EH (cell line): ENCODE measurements at places on chromosomes 12 and 14.

GRCh38 chr12:115004470-115005146 is 320.6 kb upstream of the TBX3 start:
- peak; percentile 20 for DNase-seq

- DNase-seq: no peak
These were observed 6.9 kb downstream of the LMO3 start for GRCh38 chr12:16599081-16599480.

GRCh38 chr14:31760277-31760676 is 199.1 kb downstream of the NUBPL start:
- DNase-seq: no peak

DNA sequence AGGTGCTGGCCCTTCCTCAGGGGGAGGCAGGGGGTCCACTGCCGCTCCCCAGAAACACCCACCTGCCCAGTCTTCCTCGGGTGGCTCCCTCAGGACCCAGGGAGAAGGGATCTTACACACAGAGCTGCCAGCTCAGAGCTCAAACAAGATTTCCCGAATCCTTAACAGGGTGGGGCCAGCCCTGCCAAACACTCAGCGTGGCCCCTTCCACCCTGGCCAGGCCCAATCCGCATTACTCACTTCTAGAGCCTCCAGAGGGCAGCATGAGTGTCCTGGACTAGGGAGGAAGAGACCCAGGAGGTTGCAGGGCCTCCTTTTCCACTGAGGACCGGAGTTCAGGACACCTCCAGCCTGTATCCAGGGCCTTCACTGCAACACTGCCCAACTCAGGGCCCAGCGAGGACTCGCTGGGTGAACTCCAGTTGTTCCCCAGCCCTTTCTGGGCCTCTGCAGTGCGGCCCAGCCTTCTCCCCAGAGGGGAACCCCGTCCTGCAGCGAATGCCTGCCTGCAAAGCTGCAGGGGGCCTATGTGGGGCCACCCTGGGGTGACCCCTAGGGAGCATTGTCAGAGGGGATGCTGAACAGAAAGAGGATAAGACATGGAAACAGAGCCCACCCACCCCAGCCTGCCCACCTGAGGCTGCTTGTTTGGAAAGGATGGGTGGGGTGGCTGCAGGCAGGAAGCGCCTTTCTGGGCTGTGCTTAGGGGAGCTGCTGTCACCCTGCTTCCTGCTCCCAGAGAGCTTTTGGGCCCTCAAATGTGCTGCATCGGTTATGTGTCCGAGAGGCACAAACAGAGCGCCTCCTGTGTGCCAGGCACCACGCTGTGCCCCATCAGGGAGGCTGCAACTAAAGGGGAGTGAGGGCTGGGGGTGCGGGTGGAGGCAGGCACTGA is 43.8 kb downstream of the CCNK start:
- DNase-seq: peak; percentile 71

DNA sequence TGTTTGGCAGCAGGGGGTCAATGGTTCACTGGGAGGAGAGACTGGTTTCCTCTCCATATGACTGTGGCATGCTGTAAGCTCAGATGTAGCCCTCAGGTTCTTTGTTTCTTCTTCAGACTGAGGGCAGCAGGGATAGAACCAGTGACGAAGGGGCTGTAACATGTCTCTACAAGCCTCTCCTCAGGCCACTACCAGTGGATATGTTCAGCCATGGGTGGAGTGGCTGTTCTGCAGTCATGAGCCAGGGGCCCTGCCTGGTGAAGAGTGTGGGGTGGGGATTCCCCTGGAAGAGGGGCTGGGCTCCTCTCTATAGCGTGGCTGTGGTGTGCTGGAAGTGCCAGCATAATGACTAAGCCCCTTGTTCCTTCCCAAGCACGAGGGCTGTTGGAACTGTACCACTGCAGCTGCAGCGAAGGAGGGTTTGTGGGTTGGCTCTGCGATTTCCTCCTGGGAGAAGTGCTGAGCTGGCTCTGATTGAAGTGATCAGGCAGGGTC is 55.8 kb downstream of the CMAS start:
- peak; percentile 60 for DNase-seq

- DNase-seq: no peak
These were observed 8.9 kb downstream of the RNASE11 start for GRCh38 chr14:20578784-20579502.

DNA sequence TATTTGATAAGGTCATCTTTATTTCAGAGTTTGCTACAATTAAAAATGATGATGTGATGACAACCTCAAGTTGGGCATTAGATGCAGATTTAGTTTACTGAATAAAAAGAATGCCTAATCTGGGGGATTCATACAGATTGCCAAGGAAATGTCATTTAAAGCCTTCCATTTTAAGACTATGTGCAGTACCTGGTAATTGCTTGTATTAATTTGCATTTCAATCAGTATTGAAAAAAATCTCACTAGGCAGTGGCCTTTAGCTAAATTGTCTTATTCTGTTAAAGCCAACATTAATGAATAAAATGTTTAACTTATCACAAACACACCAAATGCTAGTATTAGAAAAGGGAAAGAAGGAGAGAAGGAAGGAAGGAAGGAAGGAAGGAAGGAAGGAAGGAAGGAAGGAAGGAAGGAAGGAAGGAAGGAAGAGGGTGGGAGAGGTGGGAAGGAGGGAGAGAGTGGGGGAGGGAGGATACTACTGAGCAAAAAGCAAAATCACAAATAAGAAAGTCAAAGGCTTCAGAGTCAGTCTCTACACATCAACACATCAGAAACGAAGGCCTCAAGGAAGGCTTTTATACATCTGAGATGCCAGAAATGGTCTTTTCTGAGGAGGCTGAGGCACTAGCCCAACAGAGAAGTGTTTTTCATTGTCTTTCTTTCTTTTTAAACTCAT is 271.1 kb upstream of the CLEC14A start:
- DNase-seq: no peak

DNA sequence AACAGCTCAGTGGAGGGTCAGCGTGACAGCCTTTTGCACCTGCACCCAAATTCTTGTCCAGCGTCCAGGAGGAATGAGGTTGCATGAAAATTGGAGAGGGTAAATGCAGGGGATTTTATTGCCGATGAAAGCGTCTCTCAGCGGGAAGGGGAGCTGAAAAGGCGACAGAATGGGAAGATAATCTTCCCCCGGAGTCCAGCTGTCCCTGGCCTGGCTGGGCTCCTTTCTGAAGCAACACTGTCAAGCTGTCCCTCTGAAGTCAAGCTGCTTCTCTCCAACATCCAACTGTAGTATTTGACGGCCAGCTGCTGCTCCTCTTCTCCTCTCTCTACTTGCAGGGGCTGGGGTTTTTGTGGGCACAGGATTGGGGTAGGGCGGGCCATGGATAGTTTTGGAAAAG is 32.7 kb downstream of the NOPCHAP1 start:
- no peak for DNase-seq

DNA sequence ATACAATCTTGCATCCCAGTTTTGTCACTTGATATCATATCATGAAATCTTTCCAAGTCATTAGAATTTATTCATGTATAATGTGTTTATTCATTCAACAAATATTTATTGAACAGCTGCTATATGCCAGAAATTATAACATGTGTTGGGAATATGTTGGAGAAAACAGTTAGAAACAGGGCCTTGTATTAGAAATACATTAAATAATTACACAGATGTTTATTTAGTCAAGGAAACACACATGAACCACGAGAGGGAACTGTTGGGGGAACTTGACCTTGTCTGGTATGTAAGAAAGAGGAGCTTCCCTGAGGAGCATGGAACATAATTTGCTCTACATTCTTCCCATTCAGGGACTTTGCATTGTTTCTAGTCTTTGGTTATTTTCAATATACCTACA is 191.7 kb upstream of the FRMD6 start:
- DNase-seq: peak; percentile 38

DNA sequence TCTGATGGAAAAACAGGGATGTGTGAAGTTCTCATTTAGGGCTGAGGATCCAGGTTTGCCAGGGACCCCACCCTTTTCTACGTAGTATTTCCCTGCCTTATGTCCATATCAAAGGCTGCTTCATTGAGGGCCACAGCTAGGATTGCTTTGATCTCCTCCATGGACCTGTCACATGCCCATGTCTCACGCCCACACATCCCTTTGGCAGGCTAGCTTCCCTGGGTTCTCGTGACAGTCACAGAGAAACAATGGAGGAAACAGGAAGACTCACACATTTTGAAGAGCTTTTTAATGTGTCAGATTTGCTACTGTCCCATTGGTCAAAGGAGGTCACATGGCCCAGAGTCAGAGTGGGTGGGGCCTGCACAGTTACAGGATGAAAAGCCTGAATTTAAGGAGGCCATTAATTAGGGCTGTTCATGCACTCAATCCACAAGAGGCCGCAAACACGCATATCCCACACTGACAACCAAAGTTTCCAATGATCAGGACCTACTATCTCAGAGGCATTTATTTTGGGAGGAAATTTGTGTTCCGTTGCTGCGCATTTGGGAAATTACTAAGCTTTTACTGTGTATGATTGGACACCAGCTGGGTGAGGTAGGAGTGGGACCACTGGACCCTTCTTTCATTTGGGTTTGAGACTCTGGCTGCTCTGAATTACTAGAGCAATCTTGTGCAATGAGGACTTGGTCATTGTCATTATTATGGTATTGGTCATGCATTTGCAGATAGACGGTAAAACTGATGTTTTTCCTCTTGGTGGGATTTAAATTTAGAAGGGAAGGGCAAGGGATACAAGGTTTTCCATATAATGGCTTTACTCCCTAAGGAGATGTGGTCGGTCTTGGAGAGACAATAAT is 266.2 kb downstream of the KTN1 start:
- DNase-seq: peak; percentile 26

DNA sequence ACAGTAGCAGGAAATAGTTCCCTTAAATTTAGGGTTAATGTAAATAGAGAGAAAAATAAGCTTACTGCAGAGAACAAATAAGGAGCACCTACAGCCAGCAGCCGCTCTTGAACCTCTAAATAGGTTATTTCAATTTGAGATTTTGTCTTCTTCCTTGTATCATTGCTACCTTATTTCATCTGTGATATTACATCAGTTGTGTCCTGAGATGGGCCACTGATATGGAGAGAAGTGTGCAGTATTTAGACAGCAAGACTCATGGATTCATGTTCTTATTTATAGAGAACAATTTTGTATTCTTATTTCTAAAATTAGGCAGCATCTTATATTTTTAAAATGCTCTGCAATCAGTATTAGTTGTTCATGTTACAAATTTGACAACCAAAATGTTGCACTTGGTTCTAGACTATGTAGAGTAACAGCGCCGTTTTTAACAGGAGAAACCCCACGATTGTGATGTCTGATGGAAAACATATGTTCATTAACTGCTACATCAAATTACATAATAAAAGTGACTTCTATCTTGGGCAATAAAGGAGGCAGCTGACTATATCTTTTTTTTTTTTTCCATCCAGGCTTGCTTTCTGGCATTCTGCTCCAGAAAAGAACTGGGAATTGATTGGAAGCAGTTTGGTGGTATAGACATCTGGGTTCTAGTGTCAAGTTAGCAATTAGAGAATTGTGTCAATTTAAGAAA is 117.9 kb downstream of the CAND1 start:
- no peak for DNase-seq

GRCh38 chr12:40336573-40337199 is 111.9 kb downstream of the LRRK2 start:
- peak; percentile 17 for DNase-seq

GRCh38 chr12:64680235-64680634 is 69.9 kb downstream of the RASSF3 start:
- no peak for DNase-seq

- no peak for DNase-seq
These were observed 11.1 kb downstream of the EXOC3L4 start for GRCh38 chr14:103105580-103106150.

GRCh38 chr12:109510196-109510595 is 32.8 kb downstream of the UBE3B start:
- no peak for DNase-seq
